ENCODE measurements at places on chromosomes 12 and 14. TPM values are rescaled to one million over a fixed set of nuclear protein-coding genes. Genes with fewer than 3 reads are reported as not detected.

DNA sequence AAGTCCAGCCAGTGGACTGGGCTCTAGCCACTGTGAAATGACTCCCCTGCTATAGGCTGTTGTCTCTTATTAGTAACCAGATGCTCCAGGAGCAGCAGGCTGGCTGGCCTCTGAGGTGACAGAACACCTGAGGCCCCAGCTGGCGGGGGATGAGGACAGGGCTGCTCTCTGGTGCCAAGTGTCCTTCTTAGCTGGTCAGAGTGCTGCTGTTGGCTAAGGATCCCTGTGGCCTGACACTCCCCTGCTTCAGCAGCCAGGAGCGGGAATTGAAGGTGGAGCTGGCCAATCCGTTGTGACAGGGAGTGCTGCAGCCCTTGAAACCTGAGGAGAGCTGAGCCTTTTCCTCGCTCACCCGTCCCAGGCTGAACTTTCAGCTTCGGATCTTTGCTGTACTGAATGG, 30.7 kb downstream of the TMEM229B start:
- H3K27ac ChIP-seq = no peak overlapping the region
- H3K27me3 ChIP-seq = 0 out of 2 replicates have a peak, but pooled peaks cover 2% of the 10 kb centered on the region
- no peak overlapping the region for H3K4me3 ChIP-seq
- DNase-seq = no peak

The CCDC60 gene
- not detected for total RNA-seq

The TPCN1 gene
- total RNA-seq = 75.2 TPM

DNA sequence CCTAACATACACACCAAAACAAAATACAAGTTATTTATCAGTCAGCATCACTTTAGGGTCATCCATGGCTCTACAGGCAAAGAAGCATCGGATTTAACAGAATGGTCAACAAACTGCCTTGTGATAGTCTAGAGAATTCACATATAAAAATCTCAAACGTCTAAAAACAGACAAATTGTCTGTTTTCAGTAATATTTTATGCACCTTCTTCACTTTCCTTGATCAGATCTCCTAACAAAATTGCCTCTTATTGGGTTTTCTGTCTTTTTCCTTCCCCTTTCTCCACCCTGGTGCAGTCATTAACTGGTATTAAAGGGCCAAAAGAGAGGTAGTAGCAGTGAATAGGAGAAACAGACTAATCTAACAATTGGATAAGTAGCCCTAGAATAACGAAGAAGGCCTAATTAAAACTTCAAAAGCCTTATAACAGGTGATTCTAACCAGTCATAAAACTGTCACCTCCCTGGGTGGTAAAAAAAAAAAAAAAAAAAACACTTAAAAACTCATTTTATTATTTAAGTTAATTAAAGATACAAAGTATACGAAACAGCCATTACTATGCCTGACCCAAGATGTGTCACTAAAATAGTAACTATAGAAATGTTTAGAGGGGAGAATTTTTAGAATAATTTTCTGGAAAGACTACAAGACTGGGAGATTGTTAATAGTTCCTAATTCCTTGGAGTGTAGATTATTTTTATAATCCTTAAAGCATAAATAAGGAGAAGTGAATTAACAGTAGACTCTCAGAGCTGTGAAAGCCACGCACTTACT, 1.5 kb downstream of the KIF21A start:
- peak overlapping the region; percentile 84 for H3K4me3 ChIP-seq
- no peaks in the 10 kb centered on the region for H3K36me3 ChIP-seq
- peak overlapping the region; percentile 82 for H3K27ac ChIP-seq
- H3K27me3 ChIP-seq = no peaks in the 10 kb centered on the region
- H3K4me1 ChIP-seq = peaks cover 25% of the 10 kb centered on the region

GRCh38 chr12:49230805-49231194, 34.1 kb upstream of the TUBA1C start:
- H3K27ac ChIP-seq = no peak overlapping the region
- H3K4me3 ChIP-seq = no peak overlapping the region
- peaks cover 4% of the 10 kb centered on the region for H3K4me1 ChIP-seq
- no peaks in the 10 kb centered on the region for H3K27me3 ChIP-seq

- no peaks in the 10 kb centered on the region for H3K36me3 ChIP-seq
- H3K4me1 ChIP-seq = peaks cover 15% of the 10 kb centered on the region
- H3K27ac ChIP-seq = no peak overlapping the region
- H3K27me3 ChIP-seq = peaks cover 16% of the 10 kb centered on the region
- no peak overlapping the region for H3K4me3 ChIP-seq
These were observed 104.5 kb downstream of the PRICKLE1 start for GRCh38 chr12:42484996-42485395.

GRCh38 chr14:66105815-66106214, 380.4 kb upstream of the CCDC196 start:
- H3K4me3 ChIP-seq = no peak overlapping the region
- DNase-seq = no peak
- H3K27me3 ChIP-seq = no peaks in the 10 kb centered on the region

DNA sequence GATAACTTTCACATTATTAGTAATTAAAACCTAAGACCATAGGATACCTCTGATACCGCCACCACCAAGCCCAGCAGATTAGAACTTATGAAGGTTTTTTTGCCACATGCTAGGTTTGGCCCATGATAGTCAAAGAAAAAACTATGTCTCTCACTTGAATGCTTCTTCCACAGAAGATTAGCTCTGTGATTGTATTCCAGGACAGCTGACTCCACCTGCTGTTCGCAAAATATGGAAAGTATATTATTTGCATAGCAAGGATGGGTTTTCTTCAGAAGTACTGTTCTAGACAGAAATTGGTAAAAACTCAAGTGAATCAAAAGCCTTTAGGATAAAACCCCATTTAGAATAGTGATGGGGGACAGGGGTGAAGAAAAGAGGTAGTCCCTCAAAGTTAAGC, 42.2 kb downstream of the PPFIBP1 start:
- H3K4me3 ChIP-seq = no peak overlapping the region
- peaks cover 22% of the 10 kb centered on the region for H3K4me1 ChIP-seq
- no peak overlapping the region for H3K27ac ChIP-seq
- H3K36me3 ChIP-seq = no peaks in the 10 kb centered on the region

- peaks cover 71% of the 10 kb centered on the region for H3K4me1 ChIP-seq
- no peaks in the 10 kb centered on the region for H3K27me3 ChIP-seq
- no peaks in the 10 kb centered on the region for H3K36me3 ChIP-seq
- no peak overlapping the region for H3K4me3 ChIP-seq
These were observed 2.8 kb downstream of the WSB2 start for GRCh38 chr12:118058227-118058626.

The BHLHE41 gene
- total RNA-seq = 147 TPM

GRCh38 chr12:51329742-51330141, 5.8 kb upstream of the BIN2 start:
- DNase-seq = no peak
- no peaks in the 10 kb centered on the region for H3K27me3 ChIP-seq
- no peaks in the 10 kb centered on the region for H3K4me1 ChIP-seq
- H3K36me3 ChIP-seq = no peaks in the 10 kb centered on the region
- H3K4me3 ChIP-seq = no peak overlapping the region

The DHH gene
- total RNA-seq = 1.9 TPM

DNA sequence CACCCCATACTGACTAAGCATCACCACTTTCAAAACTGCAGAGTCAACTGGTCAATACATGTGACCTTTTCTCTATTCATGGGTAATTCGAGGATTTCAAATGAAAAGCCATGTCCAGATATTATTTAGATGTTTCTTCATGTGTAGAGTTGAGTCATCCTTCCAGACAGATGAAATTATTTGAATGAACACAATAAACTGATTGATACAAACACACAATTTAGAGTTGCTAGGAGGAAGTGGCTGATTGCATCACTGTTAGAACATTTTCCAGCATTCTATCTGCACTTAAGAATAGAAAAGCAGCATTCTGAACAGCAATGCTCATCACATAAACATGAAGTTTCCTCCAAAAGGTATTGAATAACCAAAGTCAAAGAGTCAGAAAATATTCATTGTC, 273.5 kb upstream of the SOX5 start:
- no peak overlapping the region for H3K27ac ChIP-seq
- H3K36me3 ChIP-seq = no peaks in the 10 kb centered on the region
- no peaks in the 10 kb centered on the region for H3K4me1 ChIP-seq
- DNase-seq = no peak
- H3K27me3 ChIP-seq = no peaks in the 10 kb centered on the region
- H3K4me3 ChIP-seq = no peak overlapping the region

GRCh38 chr12:93939641-93940325, 208.6 kb upstream of the PLXNC1 start:
- H3K4me3 ChIP-seq = no peak overlapping the region
- no peaks in the 10 kb centered on the region for H3K27me3 ChIP-seq
- no peak for DNase-seq

DNA sequence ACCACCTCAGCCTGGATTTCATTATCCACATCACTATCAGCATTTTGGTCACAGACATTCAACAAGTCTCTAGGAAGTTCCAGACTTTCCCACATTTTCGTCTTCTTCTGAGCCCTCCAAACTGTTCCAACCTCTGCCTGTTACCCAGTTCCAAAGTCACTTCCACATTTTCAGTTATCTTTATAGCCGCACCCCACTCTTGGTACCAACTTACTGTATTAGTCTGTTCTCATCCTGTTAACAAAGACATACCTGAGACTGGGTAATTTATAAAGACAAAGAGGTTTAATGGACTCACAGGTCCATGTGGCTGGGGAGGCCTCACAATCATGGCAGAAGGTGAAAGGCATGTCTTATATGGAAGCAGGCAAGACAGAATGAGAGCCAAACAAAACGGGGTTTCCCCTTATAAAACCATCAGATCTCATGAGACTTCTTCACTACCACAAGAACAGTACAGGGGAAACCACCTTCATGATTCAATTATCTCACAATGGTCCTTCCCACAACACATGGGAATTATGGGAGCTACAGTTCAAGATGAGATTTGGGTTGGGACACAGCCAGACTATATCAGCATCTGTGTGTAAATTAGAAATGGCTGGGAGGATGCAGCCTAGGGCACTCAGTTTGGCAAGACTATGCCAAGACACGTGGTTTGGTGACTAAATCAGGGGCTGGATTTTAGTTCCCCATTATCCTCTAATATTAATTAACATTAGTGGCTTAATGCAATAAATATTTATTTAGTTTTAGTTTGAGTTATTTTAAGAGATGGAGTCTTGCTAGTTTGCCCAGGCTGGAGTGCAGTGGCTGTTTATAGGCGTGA, 16.2 kb upstream of the FUT8 start:
- H3K27ac ChIP-seq = no peak overlapping the region
- no peaks in the 10 kb centered on the region for H3K27me3 ChIP-seq
- no peak for DNase-seq
- H3K4me3 ChIP-seq = no peak overlapping the region
- no peaks in the 10 kb centered on the region for H3K36me3 ChIP-seq
- no peaks in the 10 kb centered on the region for H3K4me1 ChIP-seq

DNA sequence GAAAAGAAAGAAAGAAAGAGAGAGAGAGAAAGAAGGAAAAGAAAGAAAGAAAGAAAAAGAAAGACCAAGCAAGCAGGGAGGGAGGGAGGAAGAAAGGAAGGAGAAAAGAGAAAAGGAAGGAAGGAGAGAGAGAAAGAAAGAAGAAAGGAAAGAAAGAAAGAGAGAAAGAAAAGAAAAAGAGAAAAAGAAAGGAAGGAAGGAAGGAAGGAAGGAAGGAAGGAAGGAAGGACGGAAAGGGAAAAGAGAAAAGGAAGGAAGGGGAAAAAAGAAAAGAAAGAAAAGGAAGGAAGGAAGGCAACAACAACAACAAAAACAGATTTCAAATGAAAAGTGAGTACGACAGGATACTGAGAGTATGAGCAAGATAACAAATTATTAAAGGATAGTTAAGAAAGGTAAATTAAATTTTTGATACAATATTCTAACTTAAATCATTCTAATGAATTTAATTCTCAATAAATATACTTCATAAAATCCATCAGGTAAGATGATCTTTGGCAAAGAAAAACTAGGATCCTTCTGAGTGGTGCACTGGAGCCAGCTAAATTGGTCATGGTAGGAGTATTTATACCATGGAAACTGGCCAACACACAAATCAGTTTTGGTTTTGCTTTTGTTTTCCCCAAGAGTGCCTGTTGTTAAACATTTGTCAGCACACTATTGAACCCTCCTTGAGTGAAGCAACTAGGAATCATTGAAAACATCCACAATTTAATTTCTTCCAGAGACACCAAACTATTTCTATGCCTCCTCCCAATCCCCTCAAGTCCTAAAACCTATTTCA, 56.1 kb upstream of the DYRK2 start:
- no peaks in the 10 kb centered on the region for H3K4me1 ChIP-seq
- no peaks in the 10 kb centered on the region for H3K27me3 ChIP-seq
- H3K27ac ChIP-seq = no peak overlapping the region
- H3K4me3 ChIP-seq = no peak overlapping the region
- DNase-seq = no peak

The ASB2 gene
- 0.28 TPM for total RNA-seq

GRCh38 chr14:30928462-30928861, 54.1 kb downstream of the COCH start:
- no peak for DNase-seq
- peaks cover 10% of the 10 kb centered on the region for H3K36me3 ChIP-seq
- no peaks in the 10 kb centered on the region for H3K4me1 ChIP-seq
- H3K27me3 ChIP-seq = no peaks in the 10 kb centered on the region
- no peak overlapping the region for H3K4me3 ChIP-seq

The DLGAP5 gene
- 48.7 TPM for total RNA-seq

The MYH6 gene
- not detected for total RNA-seq

- no peak overlapping the region for H3K27ac ChIP-seq
- no peak overlapping the region for H3K4me3 ChIP-seq
- H3K36me3 ChIP-seq = no peaks in the 10 kb centered on the region
These were observed 11.5 kb upstream of the WNK1 start for GRCh38 chr12:740921-741320.

GRCh38 chr12:92503029-92503931, 199.5 kb upstream of the PLEKHG7 start:
- no peak for DNase-seq
- H3K27ac ChIP-seq = no peak overlapping the region
- H3K4me3 ChIP-seq = no peak overlapping the region
- no peaks in the 10 kb centered on the region for H3K36me3 ChIP-seq
- H3K27me3 ChIP-seq = no peaks in the 10 kb centered on the region
- H3K4me1 ChIP-seq = no peaks in the 10 kb centered on the region

DNA sequence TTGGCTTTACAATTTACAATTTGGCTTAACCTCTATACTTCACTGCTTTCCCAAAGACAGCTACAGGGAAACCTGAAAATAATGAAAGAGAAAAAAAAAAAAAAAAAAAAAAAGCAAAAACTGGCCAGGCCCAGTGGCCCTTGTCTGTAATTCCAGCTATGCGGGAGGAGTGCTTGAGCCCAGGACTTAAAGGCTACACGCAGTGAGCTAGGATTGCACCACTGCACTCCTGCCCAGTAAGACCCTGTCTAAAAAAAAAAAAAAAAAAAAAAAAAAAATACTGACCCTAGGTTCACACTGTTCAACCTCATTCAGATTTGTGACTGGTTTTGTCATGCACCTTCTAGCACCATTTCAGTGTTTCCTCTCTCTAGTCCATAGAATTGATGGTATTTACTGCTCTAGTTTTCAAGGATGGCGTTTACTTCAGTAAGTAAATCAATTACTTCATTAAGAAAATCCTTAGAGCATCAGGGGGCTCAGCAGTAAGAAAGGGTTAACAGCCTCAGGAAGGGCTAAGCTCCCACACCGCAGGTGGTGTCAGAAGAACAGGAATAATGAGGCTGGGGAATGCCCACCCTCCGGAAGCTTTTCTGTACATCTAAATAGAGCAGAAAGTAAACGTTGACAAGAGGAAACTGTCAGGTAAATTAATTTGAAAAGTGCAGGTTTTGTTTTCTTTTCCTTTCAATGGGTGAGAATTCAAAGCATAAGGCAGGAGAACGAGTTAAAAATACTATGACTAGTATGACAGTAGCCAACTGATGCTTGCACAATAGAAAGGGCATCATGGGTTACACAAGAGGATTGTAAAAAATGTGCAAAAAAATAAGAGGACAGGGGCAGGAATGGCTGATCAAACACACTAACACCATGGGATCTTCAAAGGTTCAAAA, 115.0 kb upstream of the MDM1 start:
- no peak for DNase-seq
- H3K4me1 ChIP-seq = peaks cover 28% of the 10 kb centered on the region
- no peak overlapping the region for H3K4me3 ChIP-seq
- no peaks in the 10 kb centered on the region for H3K27me3 ChIP-seq

Measured in Panc1 (cell line).